D721Med (cell line): ENCODE measurements at places on chromosomes 2 and 18.

GRCh38 chr2:62852254-62852653, 146.7 kb downstream of the EHBP1 start:
- no peak for DNase-seq

GRCh38 chr18:39667905-39668304, 2102.3 kb upstream of the CELF4 start:
- no peak for DNase-seq

GRCh38 chr18:21739604-21740537, 721 bp upstream of the MIB1 start:
- DNase-seq, result no peak

- no peak for DNase-seq
Observed at GRCh38 chr18:47254341-47254939, 3.0 kb upstream of the SKOR2 start.

- DNase-seq, result no peak
Observed at GRCh38 chr18:54205959-54206358, 18.5 kb downstream of the MBD2 start.

GRCh38 chr2:39007875-39008504, 112.9 kb downstream of the SOS1 start:
- DNase-seq, result no peak

- DNase-seq, result peak; percentile 60
Observed at GRCh38 chr2:136117909-136118818, at the start of gene CXCR4. Gene CXCR4 (minus strand): TSS chr2:136118149. CDS start chr2:136118060, 89 bp downstream.

- DNase-seq, result no peak
Observed at GRCh38 chr2:57885742-57886141, 160.9 kb upstream of the VRK2 start.

DNA sequence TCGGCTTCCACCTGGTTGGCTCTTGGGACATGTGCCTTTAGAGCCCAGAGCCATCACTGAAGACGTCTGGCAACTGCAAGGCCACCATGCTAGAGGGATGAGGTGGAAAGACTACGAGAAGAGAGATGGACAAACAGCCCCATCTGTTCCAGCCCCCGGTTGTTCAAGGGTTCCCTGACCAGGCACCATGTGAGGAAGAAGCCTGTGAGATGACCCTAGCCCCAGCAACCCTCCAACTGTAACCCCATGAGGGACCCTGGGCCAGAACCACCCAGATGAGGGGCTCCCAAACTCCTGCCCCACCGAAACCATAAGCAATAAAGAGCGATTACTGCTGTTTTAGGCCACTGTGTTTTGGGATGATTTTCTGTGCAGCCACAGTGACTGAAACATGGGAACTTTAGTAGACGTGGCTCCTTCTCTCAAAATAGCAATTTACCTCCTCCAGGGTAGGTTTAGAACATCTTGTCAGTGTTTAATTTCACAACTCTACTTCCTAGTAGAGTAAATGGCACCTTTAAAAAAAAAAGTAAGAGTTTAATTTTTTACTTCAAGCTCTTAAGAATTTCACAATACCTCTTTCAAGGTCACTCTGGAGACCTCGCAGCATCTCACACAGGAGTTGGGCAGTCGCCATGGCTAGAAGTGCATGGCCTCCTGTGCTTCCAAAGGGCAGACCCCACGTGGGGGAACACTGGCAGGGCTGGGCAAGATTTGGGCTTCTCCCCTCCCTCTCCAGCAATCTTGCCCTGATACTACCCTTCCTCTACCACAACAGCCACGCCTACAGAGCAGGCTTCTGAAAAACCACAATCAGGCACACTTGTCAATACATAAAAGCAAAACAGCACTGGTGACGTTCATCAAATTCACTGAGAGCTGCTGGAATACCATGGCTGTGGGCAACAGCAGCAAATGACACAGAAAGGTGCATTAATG, 48.8 kb downstream of the TMEM163 start:
- DNase-seq, result no peak

- no peak for DNase-seq
Observed at GRCh38 chr2:134370655-134371445, 117.0 kb downstream of the MGAT5 start.

DNA sequence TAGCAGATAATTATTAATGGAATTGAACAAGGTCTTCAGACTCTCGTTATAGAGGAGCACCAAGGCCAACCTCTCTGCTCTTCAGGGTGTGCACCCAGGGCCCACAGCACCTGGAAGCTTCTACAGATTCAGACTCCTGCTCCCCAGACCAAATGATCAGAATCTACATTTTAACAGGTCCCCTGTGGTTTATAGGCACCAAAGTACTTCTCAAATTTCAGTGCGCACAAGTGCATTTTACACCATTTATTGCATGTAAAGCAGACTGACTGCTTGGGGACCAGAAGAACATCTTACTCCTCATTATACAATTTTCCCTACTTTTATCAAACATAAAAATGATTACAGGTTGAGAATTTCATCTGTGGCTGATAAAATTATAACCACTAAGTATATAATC, 163.9 kb downstream of the COL4A4 start:
- DNase-seq, result no peak

- no peak for DNase-seq
Observed at GRCh38 chr2:34161549-34161948, 562.5 kb upstream of the FAM98A start.

- no peak for DNase-seq
Observed at GRCh38 chr2:62187246-62187645, 8.7 kb upstream of the B3GNT2 start.

DNA sequence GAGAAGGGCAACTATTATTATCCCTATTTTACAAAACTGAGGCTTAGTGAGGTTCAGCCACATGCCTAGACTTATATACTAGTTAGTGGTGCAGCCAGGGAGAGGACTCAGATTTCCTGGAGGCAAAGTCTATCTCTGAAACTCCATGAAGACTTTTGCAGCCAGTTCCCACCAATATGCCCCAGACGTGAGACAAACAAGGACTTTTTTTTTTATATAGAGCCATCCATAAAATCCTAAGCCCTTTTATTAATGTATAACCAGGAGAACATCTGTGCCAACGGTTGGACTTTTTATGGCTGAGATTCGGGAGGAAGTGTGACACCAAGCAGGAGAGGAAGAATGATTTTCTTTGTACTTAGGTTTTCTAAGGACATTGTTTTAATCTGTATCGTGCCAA, 29.9 kb downstream of the LIPG start:
- DNase-seq, result no peak
